ENCODE measurements at places on chromosomes 6 and 20. TPM values are rescaled to one million over a fixed set of nuclear protein-coding genes. Genes with fewer than 3 reads are reported as not detected.
A peak's percentile ranks its signal among the peaks of the same experiment; 100 is the strongest.

Gene ENPP1
- polyA plus RNA-seq: 2.8 TPM

Gene GMEB2
- 7.5 TPM for polyA plus RNA-seq

- no peak for DNase-seq
Observed at GRCh38 chr6:137957471-137957870, 90.4 kb downstream of the TNFAIP3 start.

DNA sequence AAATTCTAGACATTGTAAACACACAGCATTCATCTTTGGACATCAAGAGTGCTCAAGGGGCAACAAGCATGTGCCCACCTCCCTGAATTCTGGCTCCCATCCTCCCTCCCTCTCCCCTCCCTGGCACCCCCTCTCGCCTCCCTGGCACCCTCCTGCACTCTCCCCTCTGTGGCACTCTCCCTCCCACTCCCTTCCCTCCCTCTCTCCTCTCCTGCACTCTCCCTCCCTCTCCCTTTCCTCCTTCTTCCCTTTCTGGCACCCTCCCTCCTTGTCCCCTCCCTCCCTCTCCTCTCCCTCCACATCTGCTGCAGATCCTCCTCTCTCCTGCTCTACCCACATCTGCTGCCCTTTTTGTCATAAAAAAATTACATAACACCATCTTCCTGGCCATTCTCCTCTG lies 113.0 kb upstream of the SLC22A23 start:
- DNase-seq: no peak

DNA sequence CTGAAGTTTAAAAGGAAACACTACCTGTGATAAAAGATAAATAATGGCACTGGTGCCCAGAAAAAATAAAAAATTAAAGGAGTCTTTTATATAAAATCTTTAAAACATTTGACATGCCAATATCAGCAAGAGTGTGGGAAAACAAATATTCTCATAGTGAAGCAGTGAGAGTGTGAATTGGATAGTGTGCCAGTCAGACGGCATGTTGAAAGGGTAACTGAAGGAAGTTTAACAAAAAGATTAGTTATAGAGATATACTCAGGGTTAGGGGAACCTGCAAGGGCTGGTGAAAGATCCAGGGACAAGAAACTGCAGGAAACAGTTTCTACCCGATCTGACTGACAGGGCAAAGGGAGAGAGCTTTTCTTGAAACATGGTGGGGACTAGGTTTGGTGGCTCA lies 22.2 kb upstream of the GMNN start:
- DNase-seq: peak; percentile 67

DNA sequence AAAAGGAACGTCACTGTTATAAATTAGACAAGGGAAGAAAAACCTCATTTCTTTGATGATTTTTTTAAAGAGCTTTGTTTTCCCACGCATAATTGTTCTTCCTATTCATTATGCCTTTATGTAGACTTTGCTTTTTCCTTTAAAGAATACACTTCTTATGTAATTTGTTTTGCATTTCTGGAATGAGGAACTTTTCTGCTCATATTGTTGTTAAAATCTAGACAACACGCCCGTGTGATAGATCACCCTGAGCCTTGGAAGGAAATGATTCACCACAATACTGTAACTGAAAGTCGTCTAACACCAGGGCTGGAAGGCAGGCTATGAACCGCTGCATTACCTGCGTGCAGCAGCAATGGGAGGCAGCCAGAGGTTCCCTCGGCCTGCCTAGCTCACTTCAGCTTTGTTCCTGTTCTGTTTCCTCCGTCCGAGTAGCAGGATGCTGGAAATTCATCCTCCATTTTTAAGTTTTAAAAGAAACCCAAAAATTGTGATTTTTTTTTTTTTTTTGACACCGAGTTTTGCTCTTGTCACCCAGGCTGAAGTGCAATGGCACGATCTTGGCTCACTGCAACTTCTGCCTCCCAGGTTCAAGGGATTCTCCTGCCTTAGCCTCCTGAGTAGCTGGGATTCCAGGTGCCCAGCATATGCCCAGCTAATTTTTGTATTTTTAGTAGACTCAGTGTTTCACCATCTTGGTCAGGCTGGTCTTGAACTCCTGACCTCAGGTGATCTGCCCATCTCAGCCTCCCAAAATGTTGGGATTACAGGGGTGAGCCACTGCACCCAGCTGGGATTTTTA lies 49.6 kb upstream of the ZNF217 start:
- peak; percentile 83 for DNase-seq

Gene FNDC11
- polyA plus RNA-seq: 0.25 TPM

DNA sequence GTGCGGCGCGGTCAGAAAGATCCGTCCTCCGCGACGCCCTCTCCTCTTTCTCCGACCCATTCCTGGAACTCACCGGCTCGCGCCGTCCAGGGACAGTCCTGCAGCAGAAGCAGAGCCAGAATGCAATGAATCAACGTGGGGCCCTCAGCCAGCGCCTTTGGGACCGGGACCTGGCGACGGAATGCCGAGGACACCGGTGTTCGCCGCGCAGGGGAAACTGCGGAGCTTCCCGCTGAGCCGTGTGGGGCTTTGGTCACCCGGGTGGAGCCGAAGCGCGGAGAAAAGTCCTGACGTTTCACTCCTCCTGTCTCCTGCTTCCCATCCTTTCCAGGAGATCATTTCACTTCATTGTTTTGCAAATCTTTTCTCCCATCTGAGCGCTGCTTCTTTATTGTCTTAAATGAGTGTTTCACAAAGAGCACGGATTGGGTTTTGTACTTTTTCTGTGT lies 26.5 kb downstream of the ULBP1 start:
- DNase-seq: no peak

GRCh38 chr6:165008971-165009370 lies 300.4 kb downstream of the C6orf118 start:
- no peak for DNase-seq

Gene C6orf132
- 99.2 TPM for polyA plus RNA-seq

DNA sequence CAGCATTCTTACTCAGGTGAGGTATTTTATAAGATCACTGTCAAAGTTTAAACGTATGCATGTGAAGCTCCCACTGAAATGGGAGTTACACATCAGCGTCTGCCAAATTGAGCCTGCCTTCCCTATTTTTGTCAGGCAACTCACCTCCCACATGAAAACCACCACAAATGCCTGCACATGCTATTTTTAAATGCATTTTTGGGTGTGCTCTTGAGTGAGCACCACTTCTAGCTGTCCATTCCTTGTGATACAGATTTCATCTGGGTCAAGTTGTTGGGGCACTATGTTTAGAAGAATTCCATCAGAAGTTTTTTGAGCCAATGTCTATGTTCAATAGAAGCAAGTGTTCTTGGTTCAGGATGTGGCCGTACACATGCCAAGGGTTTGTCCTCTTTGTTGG lies 71.7 kb upstream of the RIPPLY2 start:
- DNase-seq: no peak

DNA sequence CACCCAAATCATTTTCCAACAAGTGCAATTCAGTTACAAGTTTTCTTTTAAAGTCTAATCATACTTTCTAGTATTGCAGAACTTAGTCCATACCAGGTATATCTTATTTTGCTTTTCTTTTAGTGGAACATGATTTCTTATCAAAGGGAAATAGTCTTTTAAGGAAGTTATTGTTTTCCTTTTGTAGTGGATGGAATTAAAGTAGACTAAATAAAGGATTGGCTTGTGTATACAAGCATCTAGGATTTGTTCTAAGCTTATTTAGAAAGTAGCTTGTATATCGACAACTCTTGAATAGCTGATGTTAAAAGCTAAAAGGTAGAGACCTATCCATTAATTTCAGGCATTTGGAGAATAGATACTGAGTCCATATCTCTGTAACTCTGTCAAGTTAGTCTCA lies 14.8 kb downstream of the DCBLD1 start:
- DNase-seq: no peak

Gene KIFC1
- 5.4 TPM for polyA plus RNA-seq

DNA sequence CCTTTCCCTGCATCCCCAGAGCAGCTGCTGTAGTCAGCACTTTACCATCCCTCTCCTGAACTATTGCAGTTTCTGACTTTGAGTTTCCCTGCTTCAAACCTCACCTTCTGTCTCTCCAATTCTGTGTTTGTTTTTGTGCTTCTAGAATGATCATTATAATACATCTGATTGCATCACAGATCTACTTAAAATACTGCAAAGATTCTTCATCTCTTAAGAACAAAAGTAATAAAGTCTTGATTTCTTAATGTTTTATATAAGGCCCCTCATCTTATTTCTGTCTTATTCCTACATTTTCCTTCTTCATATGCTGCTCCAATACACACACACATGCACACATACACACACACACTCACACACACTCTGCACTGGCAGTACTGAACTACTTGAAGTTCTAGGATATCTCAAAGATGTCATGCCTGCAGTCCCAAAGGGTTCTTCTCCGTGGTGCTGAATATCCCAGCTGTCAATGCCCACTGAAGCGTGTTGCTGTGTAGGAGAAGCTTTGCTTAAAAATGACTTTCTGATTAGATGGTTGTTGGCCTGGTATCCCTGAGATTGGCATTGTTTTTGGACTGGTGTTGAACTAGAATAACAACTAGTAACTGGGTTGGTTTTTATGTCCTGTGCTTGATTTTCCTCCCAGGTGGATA lies 97.2 kb downstream of the MAP3K4 start:
- no peak for DNase-seq

Gene RNF182
- not detected for polyA plus RNA-seq

- no peak for DNase-seq
Observed at GRCh38 chr6:74969591-74970267, 236.1 kb downstream of the COL12A1 start.

DNA sequence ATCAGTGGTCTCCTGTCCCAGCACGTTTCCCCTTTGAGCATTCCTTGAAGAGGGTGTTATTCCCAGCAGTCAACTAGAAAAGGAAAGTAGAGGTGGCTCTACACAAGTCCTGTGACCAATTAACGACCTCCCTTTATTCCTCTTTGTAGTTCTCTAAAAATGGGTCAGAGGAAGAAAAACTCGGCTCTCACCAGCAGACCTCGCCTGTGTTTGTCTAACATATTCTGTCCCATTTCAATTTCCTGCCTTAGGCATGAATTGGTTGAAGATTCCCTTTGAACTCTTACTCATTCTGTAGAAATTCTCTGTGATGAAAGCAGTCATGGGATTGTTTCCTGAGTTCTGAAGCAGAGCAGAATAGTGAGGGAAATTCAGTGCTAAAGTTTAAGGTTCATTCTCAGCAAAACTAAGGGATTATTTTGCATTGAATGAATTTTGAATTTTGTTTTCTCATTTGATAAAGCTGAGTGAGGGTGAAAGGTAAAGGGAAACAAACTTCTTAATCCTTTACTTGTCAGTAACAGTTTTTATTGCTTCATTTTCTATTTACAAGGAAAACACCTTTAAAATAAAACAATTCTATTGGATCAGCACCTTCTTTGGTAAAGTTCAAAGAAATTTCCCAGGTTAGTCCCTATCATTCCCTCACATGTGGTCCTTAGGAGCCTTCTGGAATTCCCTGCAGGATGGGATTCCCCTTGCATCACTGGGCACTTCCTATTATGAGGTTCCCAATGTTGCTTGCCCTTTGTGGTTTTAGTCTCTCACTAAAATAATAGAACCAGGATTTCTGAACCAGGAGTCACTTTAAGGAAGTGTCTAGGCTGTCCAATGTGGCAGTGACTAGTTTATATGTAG lies 105.8 kb downstream of the SLX4IP start:
- peak; percentile 45 for DNase-seq

Gene TMEM200A
- 1.4 TPM for polyA plus RNA-seq

DNA sequence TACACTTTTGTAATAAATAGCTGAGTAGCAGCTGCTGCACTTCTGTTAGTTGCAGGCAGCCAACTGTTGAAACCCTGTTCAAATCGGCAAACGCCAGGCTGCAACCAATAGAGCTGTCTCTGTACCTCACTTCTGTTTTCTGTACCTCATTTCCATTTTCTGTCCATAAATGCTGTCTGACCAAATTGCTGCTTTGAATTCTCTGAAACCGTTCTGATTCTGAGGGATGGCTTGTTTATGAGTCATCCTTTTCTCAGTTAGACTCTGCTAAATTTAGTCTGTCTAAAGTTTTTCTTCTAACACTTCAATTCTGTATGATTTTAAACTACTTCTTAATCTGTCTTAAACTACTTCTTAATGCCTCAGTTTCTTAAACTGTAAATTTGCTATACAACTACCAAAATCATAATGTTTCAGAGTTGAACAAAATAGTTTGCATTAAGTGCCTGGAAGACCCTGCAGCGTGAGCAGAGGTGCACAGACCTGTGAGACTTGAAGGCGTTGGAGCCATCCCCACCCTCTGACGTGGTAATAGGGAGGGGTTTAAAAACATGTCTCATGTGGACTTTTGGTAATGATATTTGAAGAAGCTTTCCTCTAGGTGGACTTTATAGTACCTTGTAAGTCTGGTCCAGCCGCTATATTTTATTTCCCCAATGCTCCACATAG lies 9.6 kb downstream of the BTNL2 start:
- no peak for DNase-seq

- no peak for DNase-seq
Observed at GRCh38 chr6:113149511-113149910, 707.6 kb upstream of the MARCKS start.

Gene ULBP3
- polyA plus RNA-seq: 0.20 TPM

Gene DHX35
- 6.0 TPM for polyA plus RNA-seq

- DNase-seq: no peak
Observed at GRCh38 chr20:46688151-46689081, 828 bp downstream of the TP53RK start.

- no peak for DNase-seq
Observed at GRCh38 chr6:14540810-14541540, 423.4 kb downstream of the CD83 start.
